Activated effector memory CD4-positive, alpha-beta T cell treated with anti-CD3 and anti-CD28 coated beads, Interleukin-2, amount 50 U/mL, for 16 hours (primary cell): ENCODE measurements at places on chromosomes 7 and 10.
A peak's percentile ranks its signal among the peaks of the same experiment; 100 is the strongest.

DNA sequence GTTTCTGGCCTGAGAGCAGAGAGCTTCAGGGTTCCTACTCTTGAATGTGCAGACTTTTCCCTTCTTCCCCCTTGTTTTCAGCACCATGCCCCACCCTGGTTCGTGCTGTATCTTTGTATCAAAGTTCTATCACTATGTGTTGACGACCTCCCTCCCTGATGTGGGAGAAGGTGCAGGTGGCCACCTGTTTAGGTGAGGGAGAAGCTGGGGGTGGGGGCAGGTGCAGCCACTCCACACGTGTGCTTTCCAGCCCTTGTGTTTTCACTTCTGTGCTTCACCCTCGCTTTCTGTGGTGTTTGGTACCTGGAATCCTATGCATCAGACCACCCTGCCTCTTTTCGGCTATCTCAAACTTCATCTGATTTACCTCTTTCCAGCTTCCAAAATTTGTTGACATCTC lies 19.6 kb upstream of the SUV39H2 start:
- no peak for DNase-seq

DNA sequence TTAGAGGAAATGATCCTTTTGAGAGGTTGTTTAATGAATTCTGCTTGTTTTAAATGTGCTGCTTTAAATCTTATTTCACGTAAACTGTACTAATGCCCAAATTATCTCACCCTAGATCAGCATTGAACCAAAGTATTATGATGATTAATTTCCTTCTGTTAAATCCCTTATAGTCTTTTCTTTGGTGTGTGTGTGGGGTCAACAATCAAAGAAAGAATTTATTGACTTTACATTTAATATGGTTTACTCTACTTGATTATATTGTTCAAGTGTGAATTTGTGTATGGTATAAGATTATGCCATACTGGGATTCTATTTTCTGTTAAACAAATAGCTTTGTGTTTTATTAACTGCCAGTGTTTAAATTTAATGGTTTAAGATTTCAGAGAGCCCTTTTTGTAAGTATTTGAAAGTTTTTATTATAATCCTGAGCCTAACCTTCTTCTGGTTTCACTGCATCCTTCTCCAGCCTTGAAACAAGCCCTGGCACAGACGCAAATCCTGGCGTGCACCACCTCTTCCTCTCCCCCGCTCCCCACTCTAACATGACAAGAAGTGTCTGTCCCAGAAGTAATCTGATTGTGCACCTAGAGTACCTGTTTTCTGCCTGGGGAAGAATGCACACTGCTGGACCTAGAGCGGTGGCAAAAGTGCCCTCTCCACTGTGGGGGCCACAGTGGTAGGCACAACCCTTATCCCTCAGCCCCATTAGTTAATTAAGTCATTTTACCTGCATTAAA lies 70.6 kb downstream of the KAT6B start:
- no peak for DNase-seq

DNA sequence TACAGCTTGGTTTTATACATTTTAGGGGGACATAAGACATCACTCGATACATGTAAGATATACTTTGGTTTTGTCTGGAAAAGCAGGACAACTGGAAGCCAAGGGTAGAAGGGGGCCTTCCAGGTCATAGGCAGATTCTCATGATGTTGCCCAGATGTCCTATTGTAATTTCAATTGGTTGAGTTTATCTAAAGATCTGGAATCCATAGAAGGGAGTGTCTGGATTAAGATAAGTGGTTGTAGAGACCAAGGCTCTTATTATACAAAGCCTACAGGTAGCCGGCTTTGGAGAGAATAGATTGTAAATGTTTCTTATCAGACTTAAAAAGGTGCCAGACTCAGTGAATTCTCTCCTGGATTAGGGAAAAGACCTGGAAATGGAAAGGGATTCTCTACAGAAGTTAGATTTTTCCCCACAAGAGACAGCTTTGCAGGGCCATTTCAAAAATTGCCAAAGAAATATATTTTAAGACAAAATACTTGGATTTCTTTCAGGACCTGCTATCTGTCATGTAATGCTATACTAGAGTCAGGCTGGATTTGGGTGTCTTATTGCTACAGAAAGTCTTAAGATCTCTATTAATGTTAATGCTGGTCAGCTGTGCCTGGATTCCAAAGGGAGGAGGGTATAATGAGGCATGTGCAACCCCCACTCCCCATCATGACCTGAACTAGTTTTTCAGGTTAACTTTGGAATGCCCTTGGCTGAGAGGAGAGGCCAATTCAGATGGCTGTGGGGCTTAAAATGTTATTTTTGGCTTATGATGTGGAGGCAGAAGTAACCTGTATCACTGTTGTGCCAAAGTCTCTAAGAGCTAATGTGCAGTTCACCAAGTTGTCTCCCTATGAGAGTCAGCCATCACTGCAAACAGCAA lies 511.1 kb upstream of the C7orf33 start:
- DNase-seq = no peak

DNA sequence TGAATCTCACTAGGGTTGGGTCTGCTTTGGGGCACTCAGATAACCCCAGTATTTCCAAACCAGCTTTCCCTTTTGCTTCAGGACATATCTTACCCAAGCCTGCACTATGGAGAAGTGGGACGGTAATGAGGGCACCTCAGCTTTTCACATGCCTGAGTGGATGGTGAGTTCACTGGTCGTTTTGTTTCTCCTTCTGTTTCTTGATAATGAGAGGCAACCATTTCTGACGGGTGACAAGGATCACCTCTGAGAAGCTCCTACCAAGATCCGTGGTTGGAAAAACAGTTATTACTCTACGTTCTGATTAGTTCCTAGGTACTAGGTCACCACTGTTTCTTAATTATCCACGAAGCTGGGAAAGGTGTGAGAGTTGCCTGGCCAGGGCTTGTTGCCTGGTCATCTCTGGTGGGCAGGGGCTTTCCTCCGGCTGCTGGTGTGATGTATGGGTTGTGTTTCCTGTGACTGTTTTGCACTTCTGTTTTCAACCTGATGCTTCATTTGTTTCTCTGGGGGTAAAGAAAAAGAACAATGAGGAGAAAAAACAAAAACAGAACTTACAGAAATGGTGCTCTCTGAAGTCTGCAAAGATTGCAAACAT lies 65.7 kb upstream of the STRIP2 start:
- DNase-seq = peak; percentile 65

GRCh38 chr10:7665767-7666166 lies 999 bp downstream of the ITIH5 start:
- DNase-seq = no peak

- no peak for DNase-seq
These were observed 40.5 kb upstream of the DPYSL4 start for GRCh38 chr10:132146271-132146671.

GRCh38 chr7:28939844-28940544 lies 18.1 kb downstream of the TRIL start:
- no peak for DNase-seq

DNA sequence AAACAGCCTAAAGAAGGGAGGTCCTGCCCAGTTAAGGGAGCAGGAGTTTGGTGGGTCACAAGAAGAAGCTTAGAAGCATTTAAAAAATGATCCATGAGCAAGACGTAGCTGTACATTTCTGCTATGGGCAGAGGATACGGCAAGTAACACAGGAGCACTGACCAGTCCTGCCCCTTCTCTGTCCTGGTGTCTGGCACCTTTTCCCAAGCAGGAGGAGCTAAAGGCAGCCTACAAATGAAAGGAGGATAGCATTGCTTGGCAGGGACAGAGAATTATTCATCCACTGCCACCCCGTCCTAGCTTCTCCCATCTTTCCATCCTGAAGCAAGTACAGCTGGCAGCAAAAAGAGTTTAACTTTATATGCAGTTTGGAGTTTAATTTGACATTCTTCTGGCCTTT lies 1077.6 kb downstream of the TYW1 start:
- DNase-seq = no peak

- DNase-seq = no peak
These were observed 184.7 kb upstream of the PCDH15 start for GRCh38 chr10:54985732-54986131.

- DNase-seq = peak; percentile 37
These were observed 104.6 kb downstream of the WDR37 start for GRCh38 chr10:1160561-1161314.

- DNase-seq = no peak
These were observed 63.8 kb upstream of the PPP1R9A start for GRCh38 chr7:94843553-94843952.

- no peak for DNase-seq
These were observed 152.9 kb downstream of the SEMA3A start for GRCh38 chr7:84041649-84042048.
